MCF 10A (cell line): ENCODE measurements at places on chromosomes 6 and 20. TPM values are rescaled to one million over a fixed set of nuclear protein-coding genes. Genes with fewer than 3 reads are reported as not detected.

DNA sequence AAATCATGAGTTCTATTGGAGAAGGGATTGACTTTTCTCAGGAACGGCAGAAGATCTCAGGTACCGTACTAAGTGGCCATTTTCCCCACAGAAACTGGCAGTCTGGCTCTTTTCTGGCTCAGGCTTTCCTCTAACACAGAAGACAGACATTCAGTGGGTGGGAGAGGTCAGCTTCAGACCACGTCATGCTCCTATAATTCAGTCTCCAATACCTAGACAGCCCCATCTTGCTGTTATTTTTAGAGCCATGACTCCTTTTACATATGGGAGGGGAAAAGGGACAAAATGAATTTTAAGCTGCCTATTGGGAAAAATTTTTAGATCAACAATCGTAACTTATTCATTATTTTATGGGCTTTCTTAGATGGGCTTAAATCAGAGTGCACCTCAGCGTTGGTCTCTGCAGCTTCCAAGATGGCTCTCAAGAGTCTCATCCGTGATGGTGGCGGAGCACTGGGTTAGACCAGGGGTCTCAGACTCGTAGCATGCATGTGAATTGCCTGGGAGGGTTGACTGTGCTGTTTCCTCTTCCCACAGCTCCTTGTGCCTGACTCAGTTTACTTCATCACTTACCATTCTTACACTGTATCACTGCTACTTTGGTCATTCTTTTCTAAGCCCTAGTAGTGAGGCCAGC, 86.9 kb downstream of the TCP11 start:
- DNase-seq: no peak

GRCh38 chr20:63009988-63010769, 3.4 kb upstream of the BHLHE23 start:
- no peak for DNase-seq

DNA sequence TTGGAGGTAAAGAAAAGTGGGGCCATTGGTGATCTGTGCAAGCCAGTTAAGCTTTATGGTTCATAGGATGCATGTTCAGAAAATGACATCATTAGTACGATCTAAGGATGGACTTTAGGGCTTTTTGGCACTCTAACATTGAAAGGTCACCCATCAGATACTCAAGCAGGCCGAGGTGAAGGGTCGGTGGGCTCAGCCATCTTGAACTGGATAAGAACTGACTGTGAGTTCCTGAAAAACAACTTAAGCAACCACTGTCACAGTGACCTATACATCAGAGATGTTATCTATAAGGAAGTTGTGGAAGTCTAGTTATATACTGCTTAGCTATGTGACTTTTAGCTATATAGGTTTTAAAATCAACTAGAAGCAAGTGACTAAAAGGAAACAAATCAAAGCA, 13.0 kb upstream of the ITCH start:
- no peak for DNase-seq

DNA sequence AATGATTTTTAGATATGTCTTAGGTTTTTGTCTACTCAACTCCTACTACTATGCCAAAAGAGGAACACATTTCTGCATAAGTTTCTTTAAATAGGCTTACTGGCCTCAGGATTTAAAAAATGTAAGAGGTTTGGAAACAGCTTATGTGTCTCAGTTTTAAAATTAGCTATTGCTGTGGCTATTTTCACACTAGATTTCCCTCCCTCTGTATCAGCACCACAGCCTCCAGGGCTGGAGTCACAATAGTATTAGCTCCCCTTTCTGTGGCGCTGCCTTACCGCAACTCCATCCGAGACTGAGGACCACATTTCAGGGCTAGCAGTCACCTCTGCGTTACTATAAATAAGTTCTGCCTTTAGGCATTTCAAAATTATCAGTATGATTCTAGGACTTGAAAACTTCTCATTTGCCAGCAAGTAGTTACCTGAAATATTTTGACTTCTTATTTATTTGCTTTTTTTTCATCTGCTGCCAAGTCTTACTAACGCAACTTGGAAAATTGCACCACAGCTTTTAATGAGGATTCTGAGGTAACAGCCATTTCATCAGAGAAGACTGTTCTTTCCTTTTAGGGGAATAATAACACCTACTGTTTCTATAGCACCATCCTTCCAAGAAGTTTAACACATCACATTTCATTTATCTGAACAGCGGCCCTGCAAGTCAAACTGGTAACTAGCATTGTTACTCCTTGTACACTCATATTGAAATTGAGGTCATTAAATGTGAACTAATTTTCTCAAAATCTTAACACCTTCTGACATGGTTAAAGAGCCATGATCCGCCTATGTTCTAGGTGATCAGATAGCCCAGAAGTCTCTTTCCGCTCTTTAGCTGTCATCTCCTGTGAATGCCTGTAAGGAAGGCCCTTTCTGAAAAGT, 105.9 kb downstream of the GJA10 start:
- DNase-seq: peak; percentile 90

DNA sequence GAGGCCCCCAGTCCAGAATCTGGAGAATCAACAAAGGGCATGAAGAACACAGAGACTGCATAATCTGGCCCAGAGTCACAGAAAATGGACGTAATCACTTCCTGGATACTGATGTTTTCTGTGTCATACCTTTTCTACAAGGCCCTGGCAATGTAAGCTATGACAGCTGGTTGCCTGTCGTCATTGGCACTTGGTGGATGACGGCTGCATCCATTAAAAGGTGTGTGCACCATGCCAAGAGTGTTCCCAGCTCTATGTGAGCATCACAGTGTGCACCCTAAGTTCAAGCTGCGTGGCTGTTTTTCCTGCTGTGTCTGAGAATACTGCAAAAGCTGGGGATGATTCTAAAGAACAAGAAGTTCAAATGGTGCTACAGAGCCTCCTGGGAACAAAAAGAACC, 275.2 kb upstream of the CNR1 start:
- DNase-seq: no peak

GRCh38 chr20:57289391-57290177, 23.1 kb upstream of the BMP7 start:
- no peak for DNase-seq

DNA sequence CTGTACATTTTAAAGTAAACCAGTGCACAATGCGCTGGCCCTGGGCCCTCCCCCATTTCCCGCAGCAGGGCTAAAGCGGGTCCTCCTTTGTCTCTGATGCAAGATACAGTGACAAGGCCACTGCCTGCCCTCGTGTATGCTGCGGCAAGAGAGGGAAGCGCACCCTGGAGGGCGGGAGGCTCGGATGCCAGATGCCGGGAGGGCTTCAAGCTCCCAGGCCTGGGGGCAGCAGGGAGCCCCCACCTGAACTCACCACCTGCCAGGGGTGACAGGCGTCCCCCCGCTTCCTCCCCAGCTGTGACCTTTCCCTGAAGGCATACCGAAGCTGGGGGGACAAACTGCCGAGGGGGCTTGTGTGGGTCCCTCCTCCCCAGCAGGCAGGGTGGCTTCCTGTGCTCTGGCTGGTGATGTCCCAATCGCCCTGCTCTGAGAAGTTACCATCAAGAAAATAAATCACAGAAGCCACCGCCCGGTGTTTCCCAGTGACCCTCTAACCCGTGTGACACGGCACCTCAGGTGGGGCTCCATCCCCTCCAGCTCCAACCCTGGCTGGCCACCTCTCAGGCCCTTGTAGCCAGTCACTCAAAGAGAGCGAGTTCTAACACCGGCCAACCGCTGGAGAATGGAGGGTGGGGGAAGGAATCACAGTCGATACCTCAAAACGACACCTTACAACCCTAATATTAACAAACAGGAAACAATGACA, 203.3 kb downstream of the PREX1 start:
- no peak for DNase-seq

GRCh38 chr6:137978252-137978896, 111.3 kb downstream of the TNFAIP3 start:
- DNase-seq: peak; percentile 47

DNA sequence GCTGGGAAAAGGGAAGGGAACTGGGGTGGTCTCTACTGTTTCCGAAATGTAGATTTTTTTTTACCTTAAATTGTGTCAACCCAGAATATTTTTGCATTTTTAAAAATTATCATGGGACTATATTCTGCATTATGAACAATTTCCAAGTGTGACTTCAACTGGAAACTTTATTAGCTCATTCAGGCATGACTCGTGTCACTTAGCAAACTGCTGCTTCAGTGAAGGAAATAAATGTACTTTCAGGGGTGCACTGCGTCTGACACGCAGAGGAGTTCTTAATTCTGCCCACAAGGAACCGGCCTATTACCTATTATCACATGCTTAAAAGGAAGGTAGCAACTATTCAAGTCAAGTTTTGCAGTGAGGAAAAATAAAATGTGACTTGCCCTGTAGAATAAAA, 291.3 kb upstream of the PRDM1 start:
- no peak for DNase-seq

PDYN gene
- not detected in 2 replicates for total RNA-seq

SEL1L2 gene
- total RNA-seq: not detected in 2 replicates

RBM24 gene
- total RNA-seq: not detected in 2 replicates
